ENCODE measurements at places on chromosomes 4 and X. TPM values are rescaled to one million over a fixed set of nuclear protein-coding genes. Genes with fewer than 3 reads are reported as not detected.
A peak's percentile ranks its signal among the peaks of the same experiment; 100 is the strongest.

GRCh38 chr4:179292468-179292867 is 1850.2 kb upstream of the AGA start:
- peak; percentile 18 for DNase-seq

The RAB39B gene
- 2.6 TPM for total RNA-seq

The MAGEA8 gene
- not detected for total RNA-seq

- DNase-seq = no peak
These were observed 491.3 kb downstream of the KCNIP4 start for GRCh38 chr4:21457086-21457840.
